Esophagus squamous epithelium (tissue), 5 donors: ENCODE measurements at places on chromosomes 6 and 20. TPM values are rescaled to one million over a fixed set of nuclear protein-coding genes. Genes with fewer than 3 reads are reported as not detected.

The SLC17A9 gene
- 3.9 TPM for total RNA-seq

The LTA gene
- total RNA-seq = not detected

The SNX21 gene
- total RNA-seq = 21.2 TPM

The FOXQ1 gene
- 13.0 TPM for total RNA-seq

DNA sequence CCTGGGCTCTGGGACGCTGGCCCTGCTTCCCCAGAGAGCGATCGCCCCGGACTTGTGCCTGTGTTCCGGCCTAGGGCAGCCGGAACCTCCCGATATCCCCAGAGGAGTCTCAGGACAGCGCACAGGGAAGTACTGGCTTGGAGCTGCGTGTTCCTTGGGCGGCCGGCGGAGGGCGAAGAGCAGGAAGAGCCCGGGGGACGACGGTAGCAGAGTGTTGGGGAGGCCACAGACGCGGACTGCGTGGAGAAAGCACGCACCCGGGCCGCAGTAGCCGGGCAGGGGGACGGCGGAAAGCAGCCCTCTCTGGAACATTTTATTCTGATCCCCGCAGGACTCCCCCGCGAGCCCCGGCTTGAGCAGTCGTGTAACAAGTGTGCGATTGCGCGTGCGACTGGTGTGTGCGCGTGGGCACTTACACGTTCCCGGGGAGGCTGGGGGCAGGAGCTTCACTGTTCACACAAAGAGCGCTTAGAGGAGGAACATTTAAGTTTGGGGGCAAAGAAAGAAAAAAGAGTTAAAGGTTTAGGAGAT lies 36.1 kb downstream of the NCR2 start:
- DNase-seq = no peak

- DNase-seq = no peak
These were observed 49.4 kb downstream of the TMC2 start for GRCh38 chr20:2585811-2586210.

GRCh38 chr20:29300579-29301551 lies 1956.6 kb upstream of the DEFB115 start:
- DNase-seq = no peak

DNA sequence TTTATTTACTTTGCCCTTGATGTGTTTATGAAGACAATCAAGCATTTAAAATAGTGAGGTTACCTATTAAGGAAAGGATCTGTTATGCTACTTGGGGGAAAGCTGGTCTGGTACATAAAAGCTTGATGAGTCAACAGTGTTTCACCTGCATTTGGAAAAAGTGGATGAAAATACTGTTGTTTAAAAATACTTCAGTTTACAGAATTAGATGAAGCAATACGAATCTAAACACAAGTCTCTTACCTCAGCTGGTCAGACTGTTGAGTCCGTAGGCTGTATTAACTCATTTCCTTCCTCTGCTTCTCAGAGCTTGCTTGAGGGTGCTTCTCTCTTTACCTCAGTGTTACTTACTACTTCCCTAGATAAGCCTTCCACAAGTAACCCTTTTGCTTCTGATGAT lies 36.1 kb downstream of the NKX2-4 start:
- no peak for DNase-seq

DNA sequence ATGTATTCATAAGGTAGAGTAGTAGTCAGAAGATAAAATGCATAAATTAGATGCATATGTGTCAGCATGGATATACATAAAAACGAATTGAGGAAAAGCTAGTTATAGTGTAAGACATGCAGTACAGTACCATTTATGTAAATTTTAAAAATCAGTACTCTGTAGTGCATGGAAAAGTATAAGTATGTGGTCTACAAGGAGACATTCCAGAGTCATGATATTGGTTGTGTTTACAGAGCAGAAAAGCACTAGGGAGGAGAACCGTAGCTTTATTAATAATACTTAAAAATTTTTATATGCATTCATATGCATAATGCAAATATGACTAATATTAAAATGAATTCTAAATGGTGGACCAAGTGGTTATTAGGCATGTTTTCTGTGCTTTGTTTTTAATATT lies 220.0 kb downstream of the ZFAND3 start:
- no peak for DNase-seq

DNA sequence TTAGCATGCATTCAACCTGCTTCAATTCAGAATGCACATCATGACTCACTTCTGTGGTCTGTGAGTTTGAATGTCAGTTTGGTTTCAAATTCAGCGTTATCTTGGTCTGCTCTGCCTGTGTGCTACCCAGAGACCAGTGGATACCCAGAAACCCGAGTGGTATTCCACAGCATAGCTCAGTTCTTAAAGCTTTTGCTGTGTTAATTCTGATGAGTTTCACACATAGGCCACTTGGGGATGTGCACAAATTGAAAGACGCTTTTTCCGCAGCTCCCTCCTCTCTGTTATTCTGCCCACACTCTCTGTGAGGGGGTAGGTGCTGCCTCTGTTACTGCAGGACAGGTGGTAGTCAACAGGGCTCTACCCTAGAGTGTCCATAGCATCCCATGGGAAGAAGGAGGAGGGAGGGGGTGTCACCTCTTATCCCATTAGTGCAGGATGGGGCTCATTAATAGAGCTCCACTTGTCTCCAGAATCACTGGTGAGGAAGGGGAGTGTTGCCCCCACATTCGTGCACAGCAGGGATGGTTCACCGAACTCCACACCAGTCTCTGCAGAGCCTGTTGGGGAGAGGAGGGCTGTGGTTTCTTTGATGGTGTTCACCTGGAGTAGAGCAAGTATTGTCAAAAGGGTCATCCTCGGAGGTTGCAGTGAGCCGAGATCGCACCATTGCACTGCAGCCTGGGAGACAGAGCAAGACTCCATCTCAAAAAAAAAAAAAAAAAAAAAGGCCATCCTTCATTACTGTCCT lies 29.2 kb upstream of the SDCBP2 start:
- DNase-seq = no peak

DNA sequence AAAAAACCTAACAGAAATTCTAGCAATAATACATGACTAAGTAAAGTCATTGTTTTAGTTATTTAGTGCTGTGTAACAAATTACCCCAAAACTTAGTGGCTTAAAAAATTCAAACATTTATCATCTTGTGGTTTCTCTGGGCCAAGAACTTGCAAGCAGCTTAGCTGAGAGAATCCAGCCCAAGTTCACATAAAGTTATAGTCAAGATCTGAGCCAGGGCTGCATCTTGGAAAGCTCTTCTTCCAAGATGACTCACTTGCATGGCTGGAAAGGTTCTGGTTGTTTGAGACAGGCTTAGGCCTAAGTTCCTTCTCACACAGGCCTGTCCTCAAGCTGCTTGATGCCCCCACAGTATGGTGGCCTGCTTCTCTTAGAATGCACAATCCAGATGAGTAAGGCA lies 217.8 kb upstream of the TSHZ2 start:
- no peak for DNase-seq

DNA sequence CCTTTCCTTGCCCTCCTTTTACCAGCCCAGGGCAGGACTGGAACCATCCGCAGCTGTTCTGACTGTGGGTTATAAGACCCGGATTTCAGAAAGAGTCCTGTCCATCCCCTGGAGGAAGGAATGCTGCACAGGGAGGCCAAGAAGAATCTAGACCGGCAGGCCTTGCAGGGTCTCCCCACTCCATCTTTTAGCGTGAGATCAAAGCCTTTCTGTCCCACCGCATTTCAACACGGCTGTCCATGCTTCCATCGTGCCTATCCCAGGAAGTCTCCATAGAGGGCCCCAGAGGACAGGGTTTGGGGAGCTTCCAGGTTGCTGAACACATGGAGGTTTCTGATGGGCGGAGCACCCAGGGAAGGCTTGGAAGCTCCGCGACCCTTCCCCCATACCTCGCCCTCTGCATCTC lies 79.3 kb upstream of the AGPAT4 start:
- no peak for DNase-seq

- DNase-seq = no peak
These were observed 283.7 kb upstream of the AGPAT4 start for GRCh38 chr6:161557333-161558107.

- no peak for DNase-seq
These were observed 53.0 kb downstream of the FARS2 start for GRCh38 chr6:5314191-5314865.

DNA sequence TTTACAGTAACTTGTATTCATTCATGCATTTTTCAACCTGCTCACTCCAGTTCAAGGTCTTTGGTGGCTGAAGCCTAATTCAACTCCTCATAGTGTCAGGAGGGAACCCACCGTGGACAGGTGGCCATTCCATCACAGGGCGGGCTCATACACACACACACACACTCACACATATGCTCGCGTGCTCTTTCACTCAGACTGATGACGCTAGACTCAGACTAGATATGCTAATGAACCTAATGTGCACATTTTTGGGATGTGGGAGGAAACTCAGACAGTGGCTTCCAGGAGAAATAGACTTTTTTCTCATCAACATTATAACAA lies 56.7 kb downstream of the TRIM27 start:
- DNase-seq = no peak

DNA sequence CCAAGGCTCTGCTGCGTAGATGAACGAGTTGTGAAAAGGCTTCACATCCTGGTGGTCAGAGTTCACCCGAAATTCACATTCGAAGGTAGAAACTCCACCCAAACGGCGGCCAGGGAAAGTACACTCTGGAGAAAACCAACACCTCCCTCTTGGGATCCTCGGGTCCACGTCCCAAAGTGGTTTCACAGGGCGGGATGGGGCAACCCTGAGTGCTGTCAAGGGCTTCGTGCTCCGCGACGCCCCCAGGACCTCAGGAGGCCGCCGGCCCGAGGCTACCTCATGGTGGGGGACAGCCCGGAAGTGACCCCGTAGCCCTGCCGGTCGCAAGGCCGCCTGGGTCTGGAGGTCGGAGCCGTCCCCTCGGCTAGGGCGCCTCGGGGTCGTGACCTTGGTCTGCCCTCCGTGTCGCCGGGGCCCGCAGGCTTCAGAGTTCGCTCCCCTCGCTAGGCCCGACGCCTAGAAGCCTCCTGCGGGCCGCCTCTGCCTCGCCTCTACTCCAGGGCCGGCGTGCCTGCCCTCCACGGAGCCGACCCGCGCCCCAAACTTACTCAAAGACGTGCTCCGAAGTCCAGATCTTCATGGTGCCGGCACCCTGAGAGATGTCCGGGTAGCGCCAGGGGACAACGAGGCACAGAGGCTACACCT lies at the start of gene PRELID3B:
Gene PRELID3B (minus strand): TSS at position 636 of the 645 bp plus-strand sequence. CDS start 56 bp downstream, at position 580.
- no peak for DNase-seq

GRCh38 chr20:14064333-14064732 lies 69.0 kb downstream of the MACROD2 start:
- no peak for DNase-seq

- no peak for DNase-seq
These were observed 64.9 kb upstream of the CITED2 start for GRCh38 chr6:139439349-139439748.

DNA sequence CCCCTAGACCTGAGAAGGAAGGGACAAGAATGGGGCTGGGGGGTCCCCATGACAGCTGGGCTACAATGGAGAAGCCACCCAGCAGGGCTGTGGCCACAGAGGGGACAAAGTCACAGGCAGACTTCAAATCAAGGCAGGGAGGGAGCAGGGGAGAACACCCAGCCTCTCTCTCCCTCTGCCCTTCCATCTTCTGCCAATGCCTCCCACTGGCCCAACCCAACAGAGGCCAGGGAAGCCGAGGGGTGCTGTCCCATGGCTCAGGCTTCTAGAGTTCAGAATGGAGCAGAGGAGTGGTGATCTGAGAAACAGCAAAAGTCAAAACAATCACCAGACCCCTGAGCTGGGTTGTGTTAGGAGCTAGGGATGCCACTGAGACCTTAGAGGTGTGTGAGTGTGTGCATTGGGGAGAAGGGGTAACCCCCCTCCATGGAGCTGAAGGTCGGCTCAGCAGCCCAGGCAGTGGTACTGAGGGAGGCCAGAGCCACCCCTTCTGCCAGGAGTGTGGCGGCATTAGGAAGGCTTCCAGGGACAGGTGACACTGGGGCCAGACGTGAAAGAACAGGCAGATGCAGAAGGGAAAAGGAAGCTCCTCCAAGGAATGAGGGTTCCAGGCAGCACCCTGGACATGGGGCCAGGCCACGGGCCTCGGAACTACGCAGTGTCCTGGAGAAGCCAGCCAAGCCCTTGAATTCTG lies 12.0 kb downstream of the GLP1R start:
- DNase-seq = no peak

GRCh38 chr6:70474751-70475150 lies 61.4 kb downstream of the FAM135A start:
- no peak for DNase-seq

DNA sequence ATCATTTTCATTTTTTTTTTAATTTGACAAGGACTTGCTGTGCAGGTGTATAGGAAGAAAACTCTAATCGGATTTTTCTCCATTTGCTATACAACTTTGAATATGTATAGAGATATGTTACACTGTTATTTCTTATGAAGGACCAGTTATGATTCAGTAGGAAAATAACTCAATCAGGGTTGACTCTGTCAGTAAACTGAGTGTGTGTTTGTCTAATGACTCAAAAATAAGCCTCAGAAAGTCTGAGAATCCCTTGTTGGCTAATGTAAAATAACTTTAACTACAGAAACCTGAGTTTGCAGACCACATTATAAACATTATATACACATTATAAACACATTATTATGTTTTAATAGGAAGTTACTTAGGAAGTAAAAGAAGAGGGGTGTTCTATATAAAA lies 352.6 kb downstream of the RIMS1 start:
- DNase-seq = no peak

DNA sequence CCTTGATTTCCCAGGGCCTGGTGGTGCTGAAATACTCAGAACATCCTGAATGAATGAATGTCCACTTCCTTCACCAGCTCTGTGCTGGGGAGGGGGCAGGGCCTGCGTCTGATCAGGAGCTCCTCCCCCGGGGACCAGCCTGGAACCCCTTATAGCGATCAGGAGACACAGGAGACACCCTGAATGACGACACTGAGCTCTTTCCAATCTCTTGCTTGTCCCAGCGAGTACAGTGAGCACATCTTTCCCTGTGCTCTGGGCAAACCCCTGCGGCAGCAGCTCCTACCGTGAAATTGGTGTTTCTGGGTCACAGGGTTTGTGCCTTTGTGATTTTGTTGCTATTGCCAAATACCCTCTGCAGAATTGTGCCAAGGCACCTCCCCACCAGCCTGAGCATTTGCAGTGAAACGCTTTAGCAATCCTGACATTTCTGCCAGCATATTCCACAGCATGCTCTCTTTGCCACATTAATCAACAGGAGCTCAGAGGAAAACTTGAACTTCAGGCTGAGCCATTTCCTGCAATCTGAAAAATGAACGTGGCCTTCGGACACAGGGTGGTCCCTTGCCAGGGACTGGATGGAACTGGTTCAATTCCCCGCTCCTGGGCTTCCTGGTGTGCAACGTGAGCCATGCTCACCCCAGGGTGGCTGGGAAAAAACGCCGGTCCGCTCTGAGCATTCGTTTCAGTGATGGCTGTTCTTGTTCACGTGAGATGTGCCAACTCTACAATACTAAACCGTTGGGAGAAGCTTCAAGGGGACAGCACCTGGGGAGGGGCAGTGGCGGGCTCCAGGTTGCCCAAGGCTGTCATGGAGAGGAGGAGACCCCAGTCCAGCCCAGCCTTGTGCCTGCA lies 23.1 kb upstream of the MRGBP start:
- DNase-seq = no peak

DNA sequence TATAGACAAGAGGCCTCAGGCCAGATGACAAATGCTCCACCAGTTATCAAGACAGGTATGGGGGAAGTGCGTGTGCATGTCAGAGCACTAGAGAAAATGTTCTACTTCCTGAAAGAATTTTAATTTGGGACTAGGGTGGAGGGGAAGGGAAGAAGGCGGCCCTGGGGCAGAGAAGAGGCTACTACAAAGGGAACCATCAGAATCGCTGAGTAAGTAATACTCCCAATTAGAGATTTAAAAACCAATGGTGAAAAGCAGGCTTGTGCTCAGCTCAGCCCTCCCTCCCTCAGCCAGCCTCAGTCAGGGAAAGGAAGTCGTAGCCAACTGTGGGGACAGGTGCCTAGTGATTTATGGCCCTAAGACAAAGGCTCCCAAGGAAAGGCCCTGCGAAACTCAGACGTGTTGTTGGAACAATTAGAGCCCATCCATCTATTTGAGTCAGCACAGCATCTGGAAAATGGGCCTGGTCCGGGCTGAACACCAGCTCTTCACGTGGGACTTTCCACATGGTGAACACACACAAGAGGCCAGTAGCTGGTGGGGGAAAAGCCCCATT lies 15.0 kb upstream of the MAFB start:
- no peak for DNase-seq
